ENCODE measurements at places on chromosomes 7 and 10. TPM values are rescaled to one million over a fixed set of nuclear protein-coding genes. Genes with fewer than 3 reads are reported as not detected.

The AGR2 gene
- 0.40 TPM for total RNA-seq

The LIPM gene
- not detected for total RNA-seq

The UPF2 gene
- 29.4 TPM for total RNA-seq

The GCC1 gene
- 14.4 TPM for total RNA-seq

The MEIG1 gene
- not detected for total RNA-seq

The UTF1 gene
- not detected for total RNA-seq

The BMPER gene
- 18.8 TPM for total RNA-seq

The ZNF804B gene
- not detected for total RNA-seq

The GPR26 gene
- not detected for total RNA-seq

The LIPN gene
- total RNA-seq: 0.31 TPM

The TEX36 gene
- total RNA-seq: not detected

Data from sciatic nerve (tissue), 2 donors.